Fibroblast of lung (primary cell): ENCODE measurements at places on chromosomes 16 and 17. TPM values are rescaled to one million over a fixed set of nuclear protein-coding genes. Genes with fewer than 3 reads are reported as not detected.

CCDC200 gene
- polyA plus RNA-seq = not detected in 2 replicates

NLRC3 gene
- polyA plus RNA-seq = not detected in 2 replicates

C1QL1 gene
- polyA plus RNA-seq = 0.53 and 1.0 TPM in 2 replicates

IFI35 gene
- polyA plus RNA-seq = 33.4 and 52.0 TPM in 2 replicates

ZNF385C gene
- polyA plus RNA-seq = 0.03 TPM in 1 of 2 replicates, not detected in the other

GLTPD2 gene
- not detected in 2 replicates for polyA plus RNA-seq

DNAH2 gene
- polyA plus RNA-seq = 0.06 and 0.08 TPM in 2 replicates

GPRC5C gene
- 0.11 and 0.50 TPM in 2 replicates for polyA plus RNA-seq

WFIKKN1 gene
- not detected in 2 replicates for polyA plus RNA-seq

VAC14 gene
- 25.0 and 35.3 TPM in 2 replicates for polyA plus RNA-seq

COX10 gene
- polyA plus RNA-seq = 12.5 and 14.0 TPM in 2 replicates

PRSS33 gene
- polyA plus RNA-seq = not detected in 2 replicates

PRDM7 gene
- polyA plus RNA-seq = not detected in 2 replicates

ICAM2 gene
- polyA plus RNA-seq = 0.45 and 1.1 TPM in 2 replicates

ITGAL gene
- not detected in 2 replicates for polyA plus RNA-seq

SLC46A1 gene
- polyA plus RNA-seq = 2.9 and 4.6 TPM in 2 replicates

PFAS gene
- polyA plus RNA-seq = 9.8 and 20.8 TPM in 2 replicates

HOXB9 gene
- 0.06 TPM in 1 of 2 replicates, not detected in the other for polyA plus RNA-seq
